Stimulated activated CD4-positive, alpha-beta T cell treated with anti-CD3 and anti-CD28 coated beads, Interleukin-2, amount 100 ng/mL, for 24 hours (primary cell): ENCODE measurements at places on chromosomes 2 and 18.

GRCh38 chr18:79938196-79938595, 13.3 kb downstream of the SLC66A2 start:
- DNase-seq = no peak

DNA sequence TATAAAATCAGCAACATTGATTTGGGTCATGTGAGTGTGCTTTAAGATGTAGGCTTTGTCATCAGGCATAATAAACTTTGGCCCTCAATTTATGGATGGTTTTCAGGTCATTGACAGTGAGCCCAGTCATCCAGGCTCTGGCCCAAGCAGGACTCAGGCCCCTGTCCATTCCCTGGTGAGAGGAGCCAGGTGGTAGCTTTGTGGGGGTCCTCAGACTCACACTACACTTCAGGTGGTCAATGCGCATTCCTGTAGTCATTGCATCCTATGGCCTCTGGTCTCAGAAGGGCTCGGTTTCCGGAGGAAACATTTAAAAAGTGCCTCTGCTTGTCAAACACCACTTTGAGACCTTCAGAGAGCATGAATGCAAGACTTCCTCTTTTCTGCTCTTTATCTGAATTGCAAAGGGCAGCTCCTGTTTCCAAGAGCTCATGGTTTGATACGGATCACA, 20.2 kb downstream of the LGALSL start:
- no peak for DNase-seq

GRCh38 chr2:24658531-24659202, 134.5 kb downstream of the PTRHD1 start:
- DNase-seq = no peak

- DNase-seq = no peak
Measured at GRCh38 chr18:22166069-22166950, 3.1 kb upstream of the GATA6 start.

DNA sequence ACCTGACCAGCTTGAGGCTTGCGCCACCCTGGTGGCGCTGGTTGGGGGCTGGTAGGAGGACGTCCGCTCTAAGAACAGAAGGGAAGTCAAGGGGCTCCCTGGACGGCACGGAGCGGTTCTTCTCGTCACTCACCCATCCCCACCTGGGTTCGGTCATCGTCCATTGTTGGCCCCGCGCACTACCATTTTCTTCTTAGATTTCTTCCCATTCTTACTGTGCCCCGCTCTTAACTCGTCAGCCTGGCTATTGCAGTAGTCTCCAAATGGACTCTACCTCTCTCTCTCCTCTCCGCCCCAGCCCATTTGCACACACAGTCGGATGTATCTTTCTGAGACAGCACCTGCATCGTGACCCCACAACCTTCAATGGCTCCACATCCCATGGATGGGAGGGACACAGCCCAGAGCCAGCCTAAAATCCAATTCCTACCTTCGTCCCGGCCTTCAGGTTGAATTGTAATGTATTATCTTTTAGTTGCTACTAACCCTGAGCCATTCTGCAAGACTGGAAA, 814 bp upstream of the RAB1A start:
- no peak for DNase-seq

GRCh38 chr2:55441280-55441892, 21.7 kb upstream of the CCDC88A start:
- DNase-seq = no peak

DNA sequence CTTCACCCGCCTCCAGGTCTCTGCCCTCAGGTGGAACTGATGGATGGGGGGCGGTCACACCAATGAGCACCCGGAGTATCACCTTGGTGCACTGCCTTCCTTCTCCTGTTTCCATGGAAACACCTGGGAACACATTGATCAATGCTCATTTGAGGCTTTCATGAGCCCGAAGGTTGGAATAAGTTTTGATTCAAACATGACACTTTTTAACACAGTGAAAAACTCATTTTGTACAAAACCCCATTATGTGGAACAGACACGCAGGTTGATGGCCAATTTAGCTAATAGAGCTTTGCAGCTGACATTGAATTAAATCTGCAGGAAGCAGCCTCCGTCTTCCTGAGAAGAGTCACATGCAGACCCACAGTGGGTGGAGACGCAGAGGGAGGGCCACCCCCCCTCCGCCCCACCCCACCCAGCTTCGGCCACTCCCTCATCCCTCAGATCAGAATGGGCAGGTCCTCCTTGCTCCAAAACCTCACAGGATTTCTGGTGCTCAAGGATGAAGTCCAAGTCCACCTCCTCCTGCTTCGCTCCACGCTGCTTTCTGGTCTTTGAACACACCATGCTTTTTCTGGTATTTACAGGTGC, 96.0 kb upstream of the MYCN start:
- DNase-seq = no peak

DNA sequence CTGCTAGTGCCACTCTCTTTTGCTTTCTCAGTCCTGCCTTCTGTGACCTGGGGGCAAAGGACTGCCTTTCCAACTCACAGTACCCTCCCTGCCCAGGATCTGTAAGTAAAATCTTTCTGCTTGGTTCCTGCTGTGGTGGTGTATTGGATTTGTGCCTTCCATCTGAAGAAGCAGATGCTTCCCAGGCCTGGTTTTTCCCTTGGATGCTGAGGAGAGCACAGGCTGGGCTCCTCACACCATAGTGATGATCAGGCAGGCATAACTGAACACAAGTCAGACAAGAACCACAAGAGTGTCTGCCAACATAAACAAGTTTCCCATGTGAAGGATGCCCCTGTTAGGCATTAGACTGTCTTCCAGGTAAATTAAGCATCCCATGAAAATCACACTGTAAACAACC, 121.3 kb upstream of the NRXN1 start:
- no peak for DNase-seq

GRCh38 chr2:128282976-128283810, 35.5 kb downstream of the HS6ST1 start:
- DNase-seq = no peak
